ENCODE measurements at places on chromosomes 3 and 15.

DNA sequence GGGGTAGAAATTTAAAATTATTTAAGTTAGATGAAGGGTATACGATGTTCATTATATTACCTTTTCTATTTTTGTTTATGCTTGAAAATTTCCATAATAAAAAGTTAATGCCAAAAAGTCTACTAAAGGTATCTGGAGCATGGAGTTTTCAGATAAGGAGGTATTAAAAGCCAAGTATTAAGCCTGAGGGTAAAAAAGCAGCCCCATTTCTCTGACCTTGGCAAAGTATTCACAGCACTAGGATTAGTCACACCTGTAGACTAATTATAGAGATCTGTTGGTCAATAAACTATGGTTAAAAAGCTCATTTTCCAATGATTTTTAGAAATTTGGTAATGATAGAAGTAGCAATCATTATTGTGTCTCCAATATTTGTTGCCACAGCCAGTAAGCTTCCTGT, 23.1 kb downstream of the XRN1 start:
- no peak for DNase-seq

GRCh38 chr3:82633319-82633718, 871.9 kb upstream of the GBE1 start:
- DNase-seq = no peak

DNA sequence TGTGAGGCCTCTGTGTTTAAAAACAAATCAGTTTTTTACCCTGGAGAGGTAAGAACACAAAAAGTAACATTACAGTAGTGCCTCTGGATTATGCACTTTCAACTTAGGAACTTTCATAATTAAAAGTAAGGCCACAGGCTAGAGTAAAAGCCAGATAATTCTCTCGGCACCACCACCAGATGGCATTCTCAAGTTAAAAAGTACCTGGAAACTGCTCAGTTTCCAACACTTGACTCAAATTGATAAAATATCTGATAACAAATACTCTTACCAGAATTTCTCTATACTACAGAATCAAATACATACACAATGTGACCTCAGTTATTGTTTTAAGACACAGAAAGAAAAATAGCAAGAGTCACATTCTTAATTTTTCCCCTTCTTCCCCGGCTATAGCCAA, 19.9 kb downstream of the SPICE1 start:
- no peak for DNase-seq

DNA sequence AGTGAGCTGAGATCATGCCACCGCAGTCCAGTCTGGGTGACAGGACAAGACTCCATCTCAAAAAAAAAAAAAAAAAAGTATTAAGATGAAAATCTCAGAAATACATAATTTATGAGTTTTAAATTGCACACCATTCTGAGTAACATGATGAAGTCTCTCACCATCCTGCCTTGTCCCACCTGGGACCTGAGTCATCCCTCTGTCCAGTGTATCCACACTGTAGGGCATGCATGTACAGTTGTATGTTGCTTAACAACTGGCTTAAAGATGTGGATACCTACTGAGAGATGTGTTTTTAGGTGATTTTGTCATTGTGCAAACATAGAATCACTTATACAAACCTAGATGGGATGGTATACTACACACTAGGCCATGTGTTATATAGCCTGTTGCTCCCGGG, 17.1 kb downstream of the ASB14 start:
- DNase-seq = no peak

GRCh38 chr3:107988460-107989175, 102.2 kb downstream of the CD47 start:
- DNase-seq = no peak

DNA sequence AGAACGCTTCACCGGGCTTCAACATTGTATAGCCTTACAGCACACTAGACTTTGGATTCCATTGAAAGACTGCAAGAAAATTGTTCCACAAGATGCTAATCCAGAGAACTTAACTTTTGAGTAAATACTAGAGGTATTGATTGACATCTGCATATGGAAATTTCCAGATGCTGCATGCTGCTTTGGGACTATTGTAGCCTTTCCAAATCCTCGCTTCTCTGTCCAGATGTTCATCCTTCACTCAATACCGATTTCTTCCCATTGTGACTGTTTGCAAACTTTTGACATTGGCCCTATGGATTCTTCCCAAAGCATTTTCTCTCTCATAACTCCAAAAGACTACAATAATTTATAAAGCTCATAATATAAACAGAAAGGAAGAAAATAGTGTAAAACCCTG, 41.4 kb downstream of the COL6A6 start:
- no peak for DNase-seq

- DNase-seq = no peak
Measured at GRCh38 chr15:38823263-38823662, 258.6 kb upstream of the RASGRP1 start.

DNA sequence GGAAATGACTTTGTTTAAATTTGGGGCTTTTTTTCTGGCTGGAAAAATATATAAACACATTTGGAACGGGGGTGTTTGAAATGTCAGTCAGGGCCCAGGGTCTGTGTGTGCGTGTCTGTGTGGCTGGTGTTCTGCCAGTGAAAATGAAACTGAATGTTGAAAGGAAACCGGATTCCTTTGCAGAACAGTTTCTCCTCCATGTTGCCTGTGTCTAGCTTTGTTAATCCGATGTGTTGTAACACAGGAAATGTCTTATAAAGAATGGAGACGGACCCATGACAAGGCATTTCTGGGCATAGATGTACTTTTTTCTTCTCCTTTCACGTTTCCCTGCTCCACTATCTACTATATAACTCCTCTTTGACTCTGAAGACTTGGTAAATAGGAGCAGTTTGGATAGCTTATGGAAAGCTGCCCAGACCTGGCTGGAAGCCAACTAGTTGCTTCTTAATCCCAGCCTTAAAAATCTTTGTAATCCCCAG, 2.8 kb downstream of the SQOR start:
- DNase-seq = peak; percentile 28

DNA sequence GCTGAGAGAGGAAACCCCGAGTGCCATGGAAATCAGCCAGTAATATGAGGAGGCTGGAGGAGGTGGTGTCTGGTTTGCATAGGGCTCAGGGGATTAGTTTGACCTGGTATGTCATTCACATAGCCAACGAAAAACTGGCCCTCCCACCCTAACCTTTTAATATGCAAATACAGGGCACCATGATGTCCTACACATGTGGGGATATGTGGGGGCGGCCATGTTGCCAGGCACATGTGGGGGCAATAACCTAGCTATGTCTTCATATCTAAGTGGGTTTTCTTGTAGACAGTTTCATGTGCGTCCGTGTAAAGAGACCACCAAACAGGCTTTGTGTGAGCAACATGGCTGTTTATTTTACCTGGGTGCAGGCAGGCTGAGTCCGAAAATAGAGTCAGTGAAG, 110.1 kb downstream of the MOBP start:
- no peak for DNase-seq

- no peak for DNase-seq
Measured at GRCh38 chr3:16181361-16181760, 6.9 kb downstream of the GALNT15 start.

- no peak for DNase-seq
Measured at GRCh38 chr3:192367616-192368015, 359.7 kb downstream of the FGF12 start.

GRCh38 chr15:96037584-96037983, 292.9 kb upstream of the NR2F2 start:
- no peak for DNase-seq

DNA sequence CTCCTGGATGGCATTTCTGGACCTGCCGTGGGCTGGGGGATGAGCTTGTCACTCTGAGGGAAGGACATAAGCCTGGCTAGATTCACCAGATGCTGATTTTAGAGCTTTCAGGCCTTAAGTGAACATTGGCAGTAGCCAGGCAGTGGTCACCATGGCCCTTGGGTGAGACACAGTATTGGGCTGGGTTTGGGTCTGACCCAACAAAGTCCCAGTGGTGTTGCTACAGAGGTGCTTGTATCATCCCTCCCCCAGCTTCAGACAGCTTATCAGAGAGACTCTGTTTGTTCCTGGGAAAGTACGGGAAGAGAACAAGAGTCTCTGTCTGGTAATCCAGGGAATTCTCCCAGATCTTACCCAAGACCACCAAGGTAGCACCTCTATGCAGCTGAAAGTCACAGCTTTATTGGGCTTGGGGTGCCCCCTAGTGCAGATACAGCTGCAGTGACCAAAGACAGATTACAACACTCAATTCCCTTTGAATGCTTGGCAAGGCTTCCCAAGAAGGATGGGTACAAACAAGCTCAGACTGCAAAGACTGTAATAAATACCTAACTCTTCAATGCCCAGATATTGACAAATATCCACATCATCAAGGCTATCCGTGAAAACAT, 9.8 kb upstream of the RUVBL1 start:
- DNase-seq = peak; percentile 56

DNA sequence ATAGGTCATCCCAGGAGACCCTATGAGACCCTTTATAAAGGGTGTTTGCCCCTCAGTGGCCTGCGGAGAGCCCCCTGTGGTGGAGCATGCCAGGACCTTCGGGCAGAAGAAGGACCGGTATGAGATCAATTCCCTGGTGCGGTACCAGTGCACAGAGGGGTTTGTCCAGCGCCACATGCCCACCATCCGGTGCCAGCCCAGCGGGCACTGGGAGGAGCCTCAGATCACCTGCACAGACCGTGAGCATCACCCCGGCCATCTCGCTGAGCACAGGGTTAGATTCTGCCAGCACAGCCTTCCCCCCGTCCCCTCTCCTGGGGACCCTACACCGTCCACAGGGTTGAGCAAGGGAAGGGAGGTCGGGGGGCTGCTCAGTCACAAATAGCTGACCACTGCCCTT, 21.6 kb downstream of the HAPLN3 start:
- no peak for DNase-seq

GRCh38 chr15:35838424-35839111, 292.6 kb upstream of the DPH6 start:
- DNase-seq = no peak

DNA sequence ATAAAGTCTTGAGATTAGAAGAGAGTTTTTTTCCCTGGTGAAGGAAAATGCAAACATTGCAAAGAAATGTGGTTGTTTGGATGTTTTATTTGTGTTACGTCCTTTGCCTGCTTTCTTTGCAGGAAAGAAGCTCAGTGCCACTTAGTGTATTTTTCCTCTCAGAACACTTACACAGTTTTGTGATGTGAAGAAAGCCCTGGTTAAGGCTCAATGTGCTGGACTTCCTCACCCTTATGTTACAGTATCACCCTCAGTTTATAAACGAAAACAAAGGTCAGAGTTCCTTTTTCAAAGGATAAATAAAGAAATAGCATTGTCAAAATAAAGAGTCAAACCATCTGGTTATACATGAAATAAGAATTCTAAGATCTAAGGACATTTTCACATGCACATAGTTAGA, 45.9 kb downstream of the RNF13 start:
- DNase-seq = no peak

- no peak for DNase-seq
Measured at GRCh38 chr3:135311699-135312098, 516.6 kb downstream of the EPHB1 start.

DNA sequence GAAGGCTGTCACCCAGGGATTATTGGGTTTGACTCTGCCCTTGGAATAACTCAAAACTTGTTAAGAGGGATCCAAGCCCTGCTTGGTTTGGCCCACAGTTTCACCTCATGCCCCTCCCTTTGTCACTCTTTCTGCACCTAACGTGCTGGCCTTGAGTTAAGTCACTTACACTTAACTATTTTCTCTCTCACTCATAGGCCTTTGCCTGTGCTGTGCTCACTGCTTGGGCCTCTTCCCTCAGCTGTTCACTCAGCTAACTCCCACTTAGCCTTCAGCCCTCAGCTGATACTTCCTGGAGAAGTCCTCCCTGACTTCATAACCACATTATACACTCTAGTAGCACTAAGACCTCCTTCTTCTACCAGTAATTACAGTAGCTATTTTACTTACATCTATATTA, 133.3 kb downstream of the CMSS1 start:
- no peak for DNase-seq

GRCh38 chr3:141147657-141148056, 84.0 kb upstream of the PXYLP1 start:
- no peak for DNase-seq

- no peak for DNase-seq
Measured at GRCh38 chr3:197820550-197821335, 29.7 kb downstream of the LRCH3 start.

GRCh38 chr3:117103675-117104074, 394.1 kb downstream of the TUSC7 start:
- no peak for DNase-seq

GRCh38 chr3:116097226-116097625, 348.1 kb downstream of the LSAMP start:
- no peak for DNase-seq

- no peak for DNase-seq
Measured at GRCh38 chr15:27990521-27991515, 108.3 kb downstream of the OCA2 start.

GRCh38 chr15:85289677-85290365, 90.6 kb upstream of the AKAP13 start:
- no peak for DNase-seq

GRCh38 chr3:159817126-159817525, 171.5 kb upstream of the IL12A start:
- no peak for DNase-seq

GRCh38 chr3:11954312-11954934, 49.8 kb upstream of the SYN2 start:
- DNase-seq = no peak

GRCh38 chr15:66496951-66497501, 536 bp downstream of the SNAPC5 start:
- no peak for DNase-seq

GRCh38 chr15:66877477-66878271, 175.6 kb downstream of the SMAD6 start:
- no peak for DNase-seq

GRCh38 chr3:94405258-94406035, 342.6 kb downstream of the NSUN3 start:
- DNase-seq = no peak

- no peak for DNase-seq
Measured at GRCh38 chr3:42053476-42053875, 37.7 kb upstream of the TRAK1 start.

DNA sequence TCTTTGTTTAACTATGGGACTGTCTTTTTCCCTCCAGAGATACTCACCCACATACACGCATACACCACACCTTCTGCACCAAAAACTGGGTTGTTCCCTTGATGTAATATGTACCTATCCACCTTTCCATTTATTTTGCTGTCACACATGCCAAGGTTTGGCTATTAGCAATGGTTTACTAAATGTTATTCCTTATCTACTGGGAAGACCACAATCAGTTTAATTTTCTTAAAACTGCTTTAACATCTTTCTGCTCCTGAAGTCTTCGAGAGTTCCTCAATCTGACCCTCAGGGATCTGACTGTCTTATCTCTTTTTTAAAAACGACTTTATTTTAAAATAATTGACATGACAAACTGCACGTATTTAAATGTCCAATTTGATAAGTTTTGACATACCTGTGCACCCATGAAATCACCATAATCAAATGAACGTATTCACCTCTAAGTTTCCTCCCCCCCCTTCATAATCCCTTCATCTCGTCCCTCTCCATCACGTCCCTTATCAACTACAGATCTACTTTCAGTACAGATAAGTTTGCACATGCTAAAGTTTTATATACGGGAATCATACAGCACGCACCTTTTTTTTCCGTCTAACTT, 805 bp upstream of the TRPM7 start:
- DNase-seq = no peak

GRCh38 chr15:88920186-88920891, 7.2 kb upstream of the MFGE8 start:
- no peak for DNase-seq

All from activated T-cell treated with anti-CD3 and anti-CD28 coated beads, Interleukin-2, amount 50 U/mL, for 1 hour (primary cell).